ENCODE measurements at places on chromosomes 1 and 21.

DNA sequence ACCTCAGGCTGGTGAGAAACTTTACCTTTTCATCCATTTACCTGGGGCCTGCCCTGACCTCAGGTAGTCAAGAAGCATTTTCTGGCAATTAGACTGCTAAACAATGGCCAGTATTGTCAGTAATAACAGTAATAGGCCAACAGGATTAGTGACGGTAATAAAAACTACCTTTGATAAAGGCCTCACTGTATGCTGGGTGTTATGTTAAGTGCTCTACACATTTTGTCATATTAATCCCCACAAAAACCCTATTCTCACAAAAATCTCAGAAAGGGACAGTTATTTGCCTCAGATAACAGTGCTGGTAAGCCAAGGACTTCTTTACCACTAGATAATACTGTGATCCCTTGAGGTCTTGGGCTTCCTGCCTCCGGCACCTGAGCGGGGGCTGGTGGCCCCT, 191.4 kb downstream of the FOXD2 start:
- no peak for DNase-seq

DNA sequence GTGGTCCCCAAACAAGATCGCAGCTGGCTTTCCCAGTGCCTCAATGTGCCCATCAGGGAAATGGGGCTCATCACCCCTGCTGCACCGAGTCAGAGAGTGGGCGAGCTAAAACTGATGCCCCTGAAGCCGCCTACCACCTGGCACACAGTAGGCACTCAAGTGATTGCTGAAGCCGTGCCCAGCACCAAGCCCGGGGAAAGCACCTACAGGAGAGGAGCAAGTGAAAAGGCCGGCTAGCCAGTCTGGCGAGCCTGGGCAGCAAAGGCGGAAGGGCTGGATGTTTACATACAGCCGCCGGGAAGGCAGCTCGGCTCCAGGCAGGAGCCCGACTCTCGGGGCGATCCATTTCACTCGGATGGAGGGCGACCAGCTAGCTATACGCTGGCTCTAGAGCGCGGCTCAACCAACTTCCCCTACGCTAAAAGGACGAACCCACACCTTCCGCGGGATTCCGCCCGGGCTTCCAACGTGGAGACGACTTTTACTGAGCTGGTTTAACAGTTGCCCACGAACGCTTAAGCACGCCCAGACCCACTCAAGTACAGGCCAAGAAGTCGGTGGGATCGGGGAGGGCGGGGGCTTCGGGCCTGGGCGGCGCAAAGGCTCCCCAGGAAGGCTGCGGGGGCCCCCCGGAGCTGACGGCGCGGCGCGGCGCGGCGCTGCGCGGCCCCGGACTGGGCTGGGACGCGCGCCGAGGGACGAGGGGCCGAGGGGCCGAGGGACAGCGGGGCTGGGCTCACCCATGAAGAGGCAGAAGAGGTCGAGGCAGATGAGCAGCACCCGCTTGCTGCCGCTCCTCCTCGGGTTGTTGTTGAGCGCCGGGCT, 1.0 kb downstream of the PLPP3 start:
- no peak for DNase-seq

DNA sequence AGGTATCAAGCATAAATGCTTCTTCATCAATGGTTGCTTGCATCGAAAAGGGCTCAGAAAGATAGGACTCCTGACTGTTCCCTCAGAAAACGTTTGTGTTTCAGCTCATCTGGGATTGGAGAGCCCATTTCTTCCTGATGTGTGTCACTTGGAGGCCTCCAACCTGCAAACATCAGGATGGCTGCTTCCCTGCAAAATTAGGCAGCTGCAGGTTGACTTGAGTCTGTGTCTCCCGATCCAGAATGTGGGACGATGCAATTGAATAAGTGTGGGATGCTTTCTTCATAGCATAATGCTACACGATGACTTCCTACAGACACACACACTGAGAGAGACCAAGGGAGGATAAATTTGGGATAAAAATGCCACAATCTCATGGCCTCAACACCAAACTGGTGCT, 42.2 kb downstream of the OLIG1 start:
- DNase-seq, result no peak

GRCh38 chr1:33137800-33138199, 44.0 kb downstream of the TRIM62 start:
- DNase-seq, result no peak

DNA sequence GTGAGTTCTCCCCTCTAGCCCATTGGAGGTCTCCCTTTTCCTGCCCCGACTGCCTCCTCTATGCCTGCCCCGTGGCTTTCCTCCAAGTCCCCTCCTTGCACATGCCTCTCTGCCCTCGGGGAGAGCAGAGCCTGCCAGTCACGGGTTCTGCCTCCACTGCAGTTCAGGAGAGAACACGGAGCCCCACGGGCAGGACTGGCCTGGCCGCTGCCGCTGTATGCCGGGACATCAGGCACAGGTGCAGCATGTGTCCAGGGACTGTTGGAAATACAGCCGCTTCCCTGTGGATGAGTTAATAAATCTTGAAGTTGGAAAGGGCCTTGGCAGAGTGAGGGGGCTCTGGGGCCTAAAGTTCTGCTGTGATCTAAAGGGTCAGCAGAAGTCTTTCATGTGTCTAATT, 676.6 kb downstream of the MATN1 start:
- DNase-seq, result no peak

GRCh38 chr1:206470692-206471414, 577 bp downstream of the IKBKE start:
- DNase-seq, result no peak

DNA sequence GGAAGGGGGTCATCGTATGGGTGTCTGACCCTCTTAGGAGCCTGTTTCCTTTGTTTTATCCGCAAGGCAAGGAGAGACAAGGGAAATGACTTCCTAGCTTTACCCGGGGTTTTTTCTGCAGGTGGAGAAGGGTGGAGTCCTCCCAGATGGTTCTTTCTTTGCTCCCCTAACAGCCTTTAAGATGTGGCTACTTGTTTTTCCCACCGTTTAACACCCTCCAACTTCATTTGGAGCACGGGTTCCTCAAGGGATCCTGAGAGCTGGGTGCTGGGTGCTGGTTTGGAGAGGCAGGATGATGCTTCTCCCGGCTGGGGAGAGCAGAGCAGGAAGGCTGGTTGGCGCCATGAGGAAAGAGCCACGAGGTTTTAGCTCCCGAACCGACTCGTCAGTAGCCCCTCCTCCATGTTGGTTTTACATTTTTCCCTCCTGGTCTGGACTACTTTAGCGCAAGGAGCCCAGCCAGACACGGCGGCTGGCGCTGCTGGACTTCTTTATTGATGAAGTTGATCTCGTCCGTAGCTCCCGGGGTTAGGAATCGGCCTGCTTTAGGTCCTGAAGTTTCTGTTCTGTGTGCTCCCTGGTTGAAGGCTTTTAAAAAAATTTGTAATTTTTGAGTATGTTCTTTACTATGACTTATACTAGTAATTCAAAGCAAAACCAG, 1.4 kb downstream of the UCK2 start:
- peak; percentile 10 for DNase-seq

DNA sequence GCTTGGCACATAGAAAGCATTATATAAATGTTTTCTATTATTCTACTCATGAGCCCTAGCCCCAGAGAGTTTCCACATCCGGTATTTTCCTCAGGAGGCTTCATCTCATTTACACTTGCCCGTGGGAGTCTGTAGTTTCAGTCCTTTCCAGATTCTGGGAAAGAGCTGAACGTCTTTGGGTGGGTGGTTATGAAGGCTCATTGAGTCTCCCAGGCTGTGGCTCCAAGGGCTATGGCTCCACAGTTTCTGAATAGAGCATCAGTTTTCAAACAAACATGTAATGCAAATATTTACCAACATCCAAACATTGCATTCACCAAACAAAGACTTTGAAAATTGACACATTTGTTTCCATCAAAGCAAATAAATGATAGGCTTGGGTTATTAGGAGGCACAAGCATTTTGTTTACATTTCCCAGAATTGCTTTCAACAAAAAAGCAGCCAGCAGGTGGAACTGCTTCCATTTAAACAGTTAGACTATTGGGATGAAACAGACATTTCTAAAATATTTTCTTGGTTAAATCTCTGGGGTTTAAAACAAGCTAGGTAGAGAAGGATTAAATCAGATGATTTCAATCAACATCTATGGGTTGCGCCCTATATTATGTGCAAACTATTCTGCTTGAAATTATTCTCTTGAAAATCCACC, 1.3 kb upstream of the LEMD1 start:
- DNase-seq, result no peak

DNA sequence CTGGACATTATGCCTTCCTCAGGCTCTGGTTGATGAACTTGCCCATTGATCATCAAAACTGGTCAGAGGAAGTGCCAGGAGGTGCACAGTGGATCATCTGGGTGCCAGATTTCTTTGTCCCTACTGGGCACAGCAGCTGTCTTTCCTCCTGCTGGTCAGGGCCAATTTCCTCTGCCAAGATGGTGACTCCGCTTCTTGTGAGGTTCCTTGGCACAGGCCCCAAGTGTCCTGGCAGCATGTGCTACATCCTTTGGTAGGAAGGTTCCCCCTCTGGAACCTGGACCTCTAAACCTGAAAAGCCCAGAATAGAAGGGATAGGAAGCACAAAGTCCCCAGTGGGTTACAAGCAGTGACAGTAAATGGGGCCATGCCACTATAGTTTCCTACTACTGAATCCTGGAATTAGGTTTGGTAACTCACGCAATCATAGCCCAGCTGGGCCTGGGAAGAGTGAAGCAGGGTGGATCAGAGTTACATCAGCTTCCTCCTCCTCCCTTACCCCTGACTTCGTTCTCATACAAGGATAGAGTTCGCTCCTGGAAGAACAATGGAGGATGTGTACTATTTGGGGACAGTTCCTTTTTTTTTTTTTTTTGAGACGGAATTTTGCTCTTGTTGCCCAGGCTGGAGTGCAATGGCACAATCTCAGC, 147.1 kb downstream of the CNIH3 start:
- DNase-seq, result no peak

DNA sequence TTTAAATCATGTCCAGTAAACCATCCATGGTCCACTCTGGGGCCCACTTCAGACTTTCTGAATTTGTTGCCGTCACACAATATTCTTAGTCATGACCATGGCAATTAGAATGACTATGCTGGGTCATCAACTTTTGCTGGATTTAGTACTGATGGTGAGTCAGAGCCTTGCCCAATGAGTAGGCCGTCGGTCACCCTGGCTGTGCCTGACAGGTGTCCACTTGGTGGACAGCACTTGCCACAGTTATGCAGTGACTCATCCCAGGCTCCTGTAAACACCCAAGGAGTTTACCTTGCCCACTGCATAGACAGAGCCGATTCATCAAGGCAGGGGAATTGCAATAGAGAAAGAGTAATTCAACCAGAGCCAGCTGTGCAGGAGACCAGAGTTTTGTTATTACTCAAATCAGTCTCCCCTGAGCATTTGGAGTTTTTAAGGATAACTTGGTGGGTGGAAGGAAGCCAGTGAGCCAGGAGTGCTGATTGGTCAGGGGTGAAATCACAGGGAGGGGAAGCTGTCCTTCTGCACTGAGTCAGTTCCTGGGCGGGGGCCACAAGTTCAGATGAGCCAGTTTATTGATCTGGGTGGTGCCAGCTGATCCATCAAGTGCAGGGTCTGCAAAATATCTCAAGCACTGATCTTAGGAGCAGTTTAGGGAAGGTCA, 333.8 kb downstream of the PTPRU start:
- DNase-seq, result no peak

- DNase-seq, result no peak
Measured at GRCh38 chr1:68594851-68595250, 98.0 kb upstream of the DEPDC1 start.

DNA sequence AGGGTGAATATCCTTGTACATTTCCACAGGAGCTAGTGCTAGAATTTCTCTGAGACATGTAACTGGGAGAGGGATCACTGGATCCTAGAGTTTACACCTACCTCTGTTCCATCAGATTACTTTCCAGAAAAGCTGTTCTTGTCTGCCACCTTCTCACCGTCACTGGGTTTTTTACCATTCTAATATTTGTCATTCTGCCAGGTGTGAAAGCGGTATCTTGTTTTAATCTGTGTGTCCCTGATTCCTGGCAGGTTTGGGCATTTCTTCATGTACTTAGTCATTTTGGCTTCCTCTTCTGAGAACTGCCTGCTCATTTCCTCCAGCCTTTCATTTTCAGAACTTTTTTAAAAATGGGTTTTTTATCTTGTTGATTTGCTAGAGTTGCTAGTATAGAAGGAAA, 5.1 kb downstream of the PMF1 start:
- peak; percentile 72 for DNase-seq

DNA sequence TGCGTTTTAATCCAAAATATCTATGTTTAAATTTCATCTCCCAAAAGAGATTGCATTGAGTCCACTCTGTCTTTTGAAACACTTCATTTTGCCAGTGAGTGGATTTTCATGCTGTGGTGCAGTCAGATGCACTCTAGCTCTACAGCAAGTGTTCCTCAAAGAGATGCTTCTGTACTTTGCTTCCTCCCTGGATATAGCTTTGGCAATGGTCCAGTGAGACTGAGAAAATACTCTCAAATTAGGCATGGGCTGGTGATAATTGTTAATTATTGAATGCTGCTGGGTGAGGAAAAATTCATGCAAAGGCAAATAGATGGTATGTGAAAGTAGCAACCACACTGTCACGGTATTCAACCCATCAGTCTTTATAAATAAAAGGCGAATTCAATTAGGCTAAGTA, 396.9 kb downstream of the ADGRL2 start:
- no peak for DNase-seq

DNA sequence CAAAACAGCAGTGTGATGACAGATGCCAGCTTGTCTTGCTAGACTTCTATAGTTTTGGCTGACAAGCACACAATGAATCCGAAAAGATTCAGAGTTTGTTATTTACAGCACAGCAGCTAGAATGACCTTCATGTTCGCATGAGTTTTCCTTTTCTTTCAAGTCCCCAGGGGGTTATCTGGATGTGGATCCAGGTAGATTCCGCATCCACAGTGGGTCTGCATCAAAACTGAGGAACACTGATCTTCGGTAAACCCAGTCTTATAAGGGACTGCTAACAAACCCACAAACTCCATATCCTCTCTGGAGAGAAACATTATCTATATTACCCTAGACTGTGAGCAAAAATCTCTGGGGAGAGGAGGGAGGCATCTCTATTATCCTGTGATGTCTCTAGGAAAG, 69.0 kb upstream of the DEPDC1 start:
- DNase-seq, result no peak

DNA sequence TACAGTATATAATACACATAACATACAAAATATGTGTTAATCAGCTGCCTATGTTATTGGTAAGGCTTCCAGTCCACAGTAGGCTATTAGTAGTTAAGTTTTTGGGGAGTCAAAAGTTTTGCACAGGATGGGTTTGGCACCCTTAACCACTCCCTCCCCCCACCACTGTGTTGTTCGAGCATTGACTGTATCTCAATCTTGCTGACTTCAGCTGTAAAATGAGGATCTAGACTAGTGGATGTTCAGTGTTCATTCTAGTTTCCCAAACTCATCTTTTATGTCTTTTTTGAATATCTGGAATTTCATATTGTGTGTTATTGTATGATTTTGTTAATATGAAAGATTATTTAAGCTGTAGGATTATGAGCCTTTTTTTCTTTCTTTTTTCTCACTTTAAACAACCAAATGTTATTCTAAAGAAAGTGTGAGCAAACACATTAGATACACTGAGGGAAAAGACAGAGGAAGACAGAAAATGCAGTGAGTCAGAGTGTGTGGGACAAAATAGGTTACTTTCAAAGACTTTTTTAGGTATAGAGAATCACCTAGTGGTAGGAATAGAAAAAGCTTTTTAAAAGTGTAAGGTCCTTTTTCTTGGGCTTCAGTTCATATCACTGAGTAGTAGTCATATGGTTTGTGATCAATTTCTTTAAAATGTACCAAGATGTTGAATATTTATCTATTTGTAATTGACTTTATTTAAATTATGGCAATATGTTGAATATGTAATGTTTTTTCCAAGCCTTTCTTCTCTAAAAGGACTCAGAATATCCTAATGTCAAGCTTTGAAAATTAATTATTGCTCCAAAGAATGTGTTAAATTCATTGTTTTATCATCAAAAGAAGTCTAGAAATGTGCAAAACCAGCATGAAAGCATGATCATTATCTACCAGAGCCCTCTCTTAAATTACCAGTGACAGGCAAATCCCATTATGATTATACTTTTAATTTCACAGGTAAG, 17.9 kb upstream of the CENPF start:
- DNase-seq, result no peak
